Small intestine (tissue), 16 donors: ENCODE measurements at places on chromosomes 7 and 10.
A peak's percentile ranks its signal among the peaks of the same experiment; 100 is the strongest.

GRCh38 chr7:158559356-158559755 lies 28.3 kb downstream of the PTPRN2 start:
- no peak for DNase-seq

DNA sequence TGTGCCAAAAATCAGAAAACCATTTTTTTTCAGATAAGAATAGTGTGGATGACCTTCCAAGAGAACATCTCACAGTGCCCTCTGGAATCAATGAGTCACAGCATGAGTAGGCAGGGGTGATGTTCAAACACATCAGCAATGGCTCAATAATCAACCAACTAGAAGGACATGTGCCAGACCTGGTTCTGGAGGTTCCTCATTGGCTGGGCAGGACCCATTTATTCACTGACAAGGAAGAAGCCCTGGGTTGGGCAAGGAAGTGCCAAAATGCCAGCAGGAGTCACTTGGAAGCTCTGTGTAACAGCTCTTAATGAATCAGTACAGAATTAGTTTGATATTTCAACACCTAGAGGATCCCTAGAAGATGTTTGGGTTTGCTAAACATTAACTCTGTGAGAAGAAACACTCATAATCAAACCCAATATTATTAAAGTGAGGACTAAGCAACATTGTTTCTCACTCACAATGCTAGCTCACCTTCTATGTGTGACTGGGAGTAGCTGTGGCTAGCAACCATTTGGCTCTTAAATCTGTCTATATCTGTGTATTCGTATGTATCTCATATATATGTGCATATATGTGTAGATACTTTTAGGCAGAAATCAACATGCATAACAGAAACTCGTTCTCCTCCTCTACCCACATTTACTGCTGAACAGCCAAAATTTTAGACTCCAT lies 72.3 kb upstream of the APBB1IP start:
- no peak for DNase-seq

- DNase-seq: no peak
These were observed 13.0 kb upstream of the AKR1E2 start for GRCh38 chr10:4813023-4813422.

GRCh38 chr7:25923741-25924460 lies 228.1 kb upstream of the NFE2L3 start:
- no peak for DNase-seq

DNA sequence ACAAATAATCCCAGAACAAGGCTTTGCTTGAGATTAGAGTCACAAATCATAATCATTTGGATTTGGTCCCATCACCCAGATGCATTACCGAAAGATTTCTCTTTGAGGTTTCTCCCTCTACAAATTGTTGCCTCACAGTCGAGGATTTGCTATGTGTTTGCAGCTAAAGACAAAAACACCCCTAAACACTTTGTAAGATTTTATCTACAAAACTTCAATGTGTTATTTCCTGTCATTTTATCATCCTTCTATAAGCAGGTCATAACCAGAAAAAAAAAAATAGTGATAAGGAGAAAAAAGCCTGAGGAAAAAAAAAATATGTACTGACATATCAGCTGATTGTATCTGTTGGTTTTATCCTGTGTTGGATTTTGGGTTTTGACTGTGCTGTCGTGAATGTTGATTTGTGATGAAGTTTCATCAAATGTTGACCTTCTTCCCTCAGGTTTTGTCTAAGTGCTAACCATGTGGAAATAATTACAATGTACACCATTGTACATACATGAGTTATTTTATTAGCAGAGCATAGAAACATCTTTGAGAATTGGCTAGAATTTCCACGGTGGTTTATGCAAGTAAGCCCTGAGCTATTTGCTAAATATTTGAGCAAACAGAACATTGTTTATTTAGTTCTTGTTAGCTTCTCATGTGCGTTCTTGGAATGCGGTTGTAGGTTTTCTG lies 274.4 kb downstream of the NEBL start:
- peak; percentile 6 for DNase-seq

DNA sequence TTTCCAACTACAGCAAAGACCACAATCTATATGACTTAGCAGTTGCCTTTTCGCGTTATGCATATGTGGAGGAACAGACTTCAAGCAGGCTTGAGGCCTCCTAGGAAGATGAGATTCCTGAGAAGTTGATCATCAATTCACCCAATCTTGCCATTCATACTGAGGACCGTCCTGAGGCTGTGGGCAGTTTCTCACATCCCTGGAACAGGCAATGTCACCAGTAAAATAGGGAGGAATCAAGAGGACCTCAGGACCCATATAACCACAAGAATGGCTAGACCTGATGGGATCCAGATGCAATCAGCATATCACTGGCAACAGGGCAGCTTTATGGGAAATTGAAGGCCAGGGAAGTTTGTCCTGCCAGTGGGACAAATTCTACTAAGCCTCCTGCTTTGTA lies 17.3 kb downstream of the KDM7A start:
- no peak for DNase-seq
